HCEC 1CT (cell line): ENCODE measurements at places on chromosomes 16 and 17.
A peak's percentile ranks its signal among the peaks of the same experiment; 100 is the strongest.

DNA sequence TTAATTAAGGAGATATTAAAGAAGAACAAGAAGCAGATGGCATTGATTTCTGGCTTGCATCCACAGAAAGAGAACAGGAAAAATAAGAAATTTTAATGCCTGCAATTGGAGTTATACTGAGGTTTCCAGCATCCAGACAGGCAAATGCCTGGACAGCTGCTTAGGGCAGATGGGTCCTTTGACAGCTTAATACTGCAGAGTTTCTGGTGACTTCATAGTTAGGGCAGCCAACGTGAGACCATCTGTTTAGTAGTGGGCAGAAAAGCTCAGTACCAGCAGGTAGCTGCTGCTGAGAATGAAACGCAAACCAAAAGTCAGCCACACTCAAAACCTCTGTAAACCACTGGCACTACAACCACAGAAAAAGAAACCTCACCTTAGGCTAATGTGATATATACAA is 109.8 kb downstream of the CDK5R1 start:
- no peak for DNase-seq

DNA sequence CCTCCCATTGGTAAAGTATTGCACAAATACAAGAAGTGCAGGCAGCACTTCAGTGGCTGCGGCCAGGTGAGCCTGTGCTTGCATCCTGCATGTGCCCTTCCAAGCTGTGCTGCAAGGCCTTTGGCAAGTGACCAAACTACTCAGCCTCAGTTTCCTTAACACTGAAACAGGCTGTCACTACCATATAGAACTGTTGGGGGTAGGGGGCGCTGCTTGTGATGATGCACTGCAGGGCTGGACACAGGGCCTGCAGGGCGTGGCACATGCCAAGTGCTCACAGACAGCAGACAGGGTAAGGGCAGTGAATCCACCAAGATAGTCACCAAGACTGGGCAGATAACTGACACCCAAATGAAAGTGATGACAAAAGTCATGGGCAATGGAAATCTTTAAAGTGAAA is 65.6 kb upstream of the SREBF1 start:
- DNase-seq: no peak

GRCh38 chr17:51035431-51035830 is 85.2 kb downstream of the SPAG9 start:
- peak; percentile 58 for DNase-seq

- no peak for DNase-seq
These were observed 27.9 kb upstream of the JPT2 start for GRCh38 chr16:1650131-1650530.

- DNase-seq: no peak
These were observed 8.5 kb downstream of the PRSS54 start for GRCh38 chr16:58286280-58286679.

- DNase-seq: peak; percentile 10
These were observed 21.9 kb downstream of the OMG start for GRCh38 chr17:31275116-31275515.

- no peak for DNase-seq
These were observed 35.2 kb downstream of the N4BP1 start for GRCh38 chr16:48574766-48575165.

DNA sequence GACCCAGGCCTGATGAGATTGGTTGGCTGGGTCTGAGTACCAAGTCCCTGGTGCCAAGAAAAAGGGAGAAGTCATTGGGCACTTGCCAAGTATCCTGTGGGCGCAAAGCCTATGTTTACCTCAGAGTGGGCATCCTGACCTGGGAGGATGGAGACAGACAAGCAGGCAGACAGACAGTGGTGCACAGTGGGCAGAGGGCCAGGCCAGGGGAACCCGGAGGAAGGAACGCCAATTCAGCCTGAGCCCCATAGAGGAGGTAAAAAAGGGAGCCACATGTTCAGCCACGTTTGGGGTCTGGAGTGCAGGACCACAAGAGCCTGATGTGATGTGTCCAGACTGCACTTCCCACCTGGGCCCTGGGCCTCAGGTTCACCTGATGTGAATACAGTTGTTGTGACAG is 5.4 kb downstream of the PHKG2 start:
- DNase-seq: no peak

DNA sequence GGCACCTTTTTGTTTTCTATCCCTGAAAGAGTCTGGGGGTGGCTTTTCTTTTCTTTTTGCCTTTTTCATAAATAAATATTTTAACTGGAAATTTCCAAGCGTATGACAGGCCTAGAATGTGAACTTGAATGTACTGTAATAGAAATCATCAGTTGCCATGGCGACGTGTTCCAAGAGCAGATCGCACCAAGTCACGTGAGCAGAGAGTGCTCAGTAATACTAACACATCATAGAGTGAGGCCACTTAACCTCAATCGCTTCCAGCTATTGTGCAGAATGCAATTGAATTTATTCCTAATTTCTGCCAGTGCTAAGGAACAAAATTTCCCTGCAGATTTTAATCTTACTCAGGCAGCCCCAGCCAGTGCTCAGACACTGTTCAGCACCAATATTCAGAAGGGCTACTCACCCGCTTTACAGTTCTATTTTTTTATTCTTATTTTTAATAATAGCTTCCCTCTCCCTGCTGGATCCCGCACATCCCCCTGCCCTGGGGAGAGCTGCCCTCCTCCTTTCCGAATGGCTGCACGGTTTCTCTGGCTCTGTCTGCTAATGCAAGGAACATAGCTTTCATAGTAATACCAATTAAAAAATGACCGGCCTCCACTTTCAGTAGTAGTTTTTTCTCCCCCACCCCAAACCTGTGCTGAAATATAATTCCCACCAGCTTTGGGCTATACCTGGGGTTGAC is 26.2 kb upstream of the PMFBP1 start:
- DNase-seq: peak; percentile 64

GRCh38 chr17:6711681-6712057 is 1.5 kb downstream of the SLC13A5 start:
- no peak for DNase-seq

GRCh38 chr17:79988185-79988971 is 47.3 kb downstream of the TBC1D16 start:
- peak; percentile 81 for DNase-seq

- DNase-seq: peak; percentile 96
These were observed 39.7 kb downstream of the USP10 start for GRCh38 chr16:84739349-84740124.

GRCh38 chr17:44308865-44309264 is 464 bp downstream of the RUNDC3A start:
- no peak for DNase-seq

- DNase-seq: no peak
These were observed 26.7 kb downstream of the CYB5B start for GRCh38 chr16:69451166-69451565.

DNA sequence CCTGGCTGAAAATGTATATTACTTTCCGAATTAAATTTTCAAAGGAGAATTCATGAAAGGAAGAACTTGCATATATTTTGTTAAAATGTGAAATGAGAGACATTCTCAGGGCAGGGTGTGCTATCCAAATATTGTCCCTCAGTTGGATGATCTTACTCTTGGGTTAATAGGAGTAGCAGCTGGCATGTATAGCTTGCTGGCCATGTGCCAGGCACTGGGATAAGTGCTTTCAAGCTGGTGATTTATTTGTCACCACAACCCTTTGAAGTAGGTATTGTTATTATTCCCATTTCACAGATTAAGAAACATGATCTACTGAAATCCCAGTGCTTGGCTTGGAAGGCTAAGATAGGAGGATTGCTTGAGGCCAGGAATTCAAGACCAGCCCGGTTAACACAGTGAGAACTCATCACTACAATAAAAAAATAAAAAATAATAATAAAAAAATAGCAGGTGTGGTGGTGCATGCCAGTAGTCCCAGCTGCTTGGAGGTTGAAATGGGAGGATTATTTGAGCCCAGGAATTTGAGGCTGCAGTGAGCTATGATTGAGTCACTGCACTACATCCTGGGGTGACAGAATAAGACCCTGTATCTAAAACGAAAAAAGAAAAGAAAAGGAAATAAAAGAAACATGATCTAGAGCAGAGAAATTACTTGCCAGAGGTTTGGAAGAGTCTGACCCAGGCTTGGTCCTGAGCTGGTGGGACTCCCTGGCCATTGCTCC is 11.6 kb upstream of the MPHOSPH6 start:
- no peak for DNase-seq

DNA sequence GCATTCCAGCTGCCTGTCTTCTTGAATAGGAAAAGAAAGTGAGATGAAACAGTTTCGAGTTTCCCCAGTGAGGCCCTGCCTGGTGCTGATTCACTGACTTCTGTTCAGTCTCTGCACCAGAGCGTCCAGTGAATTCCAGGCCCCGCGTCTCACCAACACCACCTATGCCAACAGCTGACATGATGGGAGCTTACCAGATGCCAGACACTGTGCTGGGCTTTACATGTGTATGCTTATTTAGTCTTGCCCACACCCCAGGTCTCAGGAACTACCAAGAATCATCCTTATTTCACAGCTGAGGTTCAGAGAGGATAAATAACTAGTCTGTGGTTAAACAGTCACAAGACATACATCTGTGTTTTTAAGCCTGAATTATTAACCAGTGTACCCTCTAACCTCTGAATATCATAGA is 29.1 kb upstream of the IRX6 start:
- DNase-seq: no peak

- DNase-seq: no peak
These were observed 141.0 kb downstream of the CBLN1 start for GRCh38 chr16:49140618-49141017.

DNA sequence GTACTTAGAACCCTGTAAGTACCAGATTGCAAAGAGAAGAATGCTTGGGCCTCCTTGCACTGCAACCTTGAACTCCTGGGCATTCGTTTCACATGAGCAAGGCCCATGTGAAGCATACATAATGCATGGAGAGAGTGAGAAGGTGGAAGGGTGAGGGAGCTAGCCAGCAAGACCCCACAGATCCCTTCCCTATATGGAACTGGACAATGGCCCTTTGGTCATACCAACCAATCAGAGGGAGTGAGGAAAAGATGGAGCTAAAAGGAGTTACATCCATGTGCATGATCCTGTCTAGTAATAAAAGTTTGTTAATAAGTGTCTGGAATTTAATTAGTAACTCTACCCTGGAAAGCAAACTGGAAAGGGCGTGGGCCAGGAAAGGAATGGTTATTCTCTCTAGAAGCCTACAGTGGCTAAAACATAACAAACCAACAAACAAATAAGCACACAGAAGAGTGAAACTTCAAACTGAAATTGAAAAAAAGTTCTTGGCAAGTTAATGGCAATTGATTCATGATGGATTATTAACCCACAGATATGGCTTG is 29.6 kb downstream of the DNAH3 start:
- DNase-seq: no peak

GRCh38 chr17:16459855-16460550 is 32.0 kb downstream of the LRRC75A start:
- DNase-seq: no peak

- no peak for DNase-seq
These were observed 13.8 kb downstream of the SLFN5 start for GRCh38 chr17:35256629-35257028.

DNA sequence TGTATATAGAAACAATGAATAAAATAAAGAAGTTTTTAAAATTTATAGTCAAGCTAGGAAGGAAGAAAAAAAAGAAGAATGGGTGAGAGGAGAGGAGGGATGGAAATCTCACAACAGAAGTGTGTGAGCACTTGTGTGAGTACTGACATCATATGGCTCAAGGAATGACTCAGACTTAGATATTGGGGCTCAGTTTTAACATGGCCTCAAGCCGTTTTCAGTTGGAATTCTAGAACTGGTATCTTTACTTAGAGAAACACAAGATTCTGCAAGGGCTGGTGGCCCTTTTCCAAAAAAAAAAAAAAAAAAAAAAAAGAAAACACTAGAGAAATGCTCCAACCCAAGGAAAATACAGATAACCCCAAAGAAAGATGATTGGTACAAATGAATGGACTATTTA is 55.1 kb downstream of the STXBP4 start:
- no peak for DNase-seq

- no peak for DNase-seq
These were observed 42.4 kb upstream of the TAC4 start for GRCh38 chr17:49890077-49890821.

DNA sequence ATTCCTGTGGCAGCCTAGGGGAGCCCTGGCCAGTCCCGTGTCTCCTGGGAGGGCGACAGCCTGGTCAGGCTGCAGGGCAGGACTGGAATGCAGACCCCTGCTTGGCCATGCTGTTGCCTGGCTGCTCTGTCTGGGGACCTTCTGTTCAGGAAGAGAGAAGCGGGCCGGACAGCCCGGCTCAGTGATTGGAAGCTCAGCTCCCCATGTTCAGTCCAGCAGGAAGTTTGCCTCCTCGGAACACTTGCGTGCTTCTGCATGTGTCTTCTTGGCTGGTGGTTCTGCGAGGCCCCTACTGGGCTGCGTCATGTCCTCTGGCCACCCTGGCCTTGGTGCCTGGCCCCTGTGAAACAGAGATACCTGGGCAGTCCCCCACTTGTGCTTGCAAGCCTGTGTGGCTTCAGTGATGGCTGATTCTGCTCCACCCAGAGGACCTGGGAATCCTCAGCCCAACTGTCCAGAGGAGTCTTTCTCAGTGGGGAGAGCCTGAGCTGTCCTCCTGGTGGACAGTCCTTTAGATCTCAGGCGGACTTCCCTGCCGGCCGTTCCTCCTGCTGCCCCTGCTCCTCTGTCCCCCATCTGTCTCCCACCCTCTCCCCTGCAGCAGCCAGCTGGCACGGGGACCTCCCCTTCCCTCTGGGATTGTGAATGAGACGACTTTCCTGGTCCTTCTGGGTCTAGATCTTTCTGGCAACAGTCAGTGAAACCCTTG is 279.5 kb downstream of the SEC14L1 start:
- DNase-seq: no peak

GRCh38 chr17:70668938-70669778 is 499.8 kb downstream of the KCNJ2 start:
- no peak for DNase-seq

DNA sequence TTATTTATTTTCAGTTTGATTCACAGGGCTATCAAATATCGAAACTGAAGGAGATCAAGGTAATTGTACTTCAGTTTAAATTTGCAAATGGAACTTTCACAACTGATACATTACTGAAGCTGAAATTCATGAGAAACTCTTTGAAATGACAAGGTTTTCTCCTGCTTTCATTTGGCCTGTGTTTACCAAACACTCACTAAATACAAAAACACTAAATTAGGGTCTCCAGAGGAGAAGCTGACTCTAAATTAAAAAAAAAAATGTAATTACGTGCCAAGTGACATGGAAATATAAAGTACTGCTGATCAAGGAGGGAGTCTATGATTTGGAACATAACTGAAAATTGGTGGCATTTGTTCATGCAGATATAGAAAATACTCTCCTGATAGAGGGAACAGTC is 205.8 kb downstream of the CDH11 start:
- DNase-seq: no peak

DNA sequence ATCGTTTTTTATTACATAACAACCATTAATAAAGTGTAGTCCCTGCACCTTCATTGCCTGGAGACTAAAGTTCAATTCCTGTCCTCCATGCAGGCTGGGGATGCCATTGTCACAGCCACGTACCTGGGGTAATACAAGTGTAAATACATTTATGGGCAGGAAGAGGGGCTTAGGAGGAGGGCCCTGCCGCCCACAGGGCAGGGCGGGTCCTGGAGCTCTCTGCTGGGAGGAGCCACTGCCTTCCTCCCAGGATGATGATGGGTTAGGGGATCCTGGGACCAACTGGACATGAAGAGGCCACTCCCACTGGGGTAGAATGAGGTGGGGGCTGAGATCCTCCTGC is 44.1 kb upstream of the SLC38A10 start:
- DNase-seq: no peak
